ENCODE measurements at places on chromosomes 1 and 21.

DNA sequence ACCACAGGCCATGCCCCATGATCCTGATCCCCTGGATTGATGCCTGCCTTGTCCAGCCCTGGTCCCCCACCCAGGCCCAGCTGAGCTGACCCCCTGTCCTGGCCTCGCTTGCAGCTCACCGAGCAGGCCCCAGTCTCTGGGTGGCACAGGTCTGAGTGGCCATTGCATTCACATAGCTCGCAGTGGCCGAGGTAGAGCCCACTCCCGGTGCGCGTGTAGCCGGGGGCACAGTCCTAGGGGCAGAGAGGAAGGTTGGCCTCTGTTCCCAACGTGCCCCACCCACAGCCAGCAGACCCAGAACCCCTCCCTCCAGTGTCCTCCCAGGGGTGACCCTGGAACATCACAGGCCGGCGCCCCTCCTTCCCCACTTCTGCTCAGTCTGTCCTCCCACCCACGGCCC, 51.9 kb downstream of the LDLRAD2 start:
- no peak for DNase-seq

- DNase-seq, result no peak
Observed at GRCh38 chr1:73842436-73842835, 355.5 kb downstream of the LRRIQ3 start.

DNA sequence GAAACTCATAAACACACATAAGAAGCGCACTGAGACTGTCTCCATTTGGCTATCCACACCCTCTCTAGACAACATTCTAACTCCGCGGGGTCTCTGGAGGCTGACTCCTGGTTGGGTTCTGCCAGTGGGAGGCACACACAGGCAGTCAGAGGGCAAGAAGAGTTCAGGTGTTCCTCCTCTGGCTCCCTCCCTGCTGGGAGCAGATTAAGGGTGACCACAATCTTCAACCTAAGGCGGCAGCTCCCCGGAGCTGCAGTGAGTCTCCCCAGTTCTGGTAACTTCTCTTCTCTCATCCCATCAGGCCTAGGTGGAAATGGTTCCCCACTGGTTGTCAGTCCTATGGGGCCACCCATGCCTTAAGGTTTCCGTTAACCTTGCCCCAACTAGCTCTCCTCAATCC, 7.4 kb upstream of the TENT5C start:
- DNase-seq, result no peak

DNA sequence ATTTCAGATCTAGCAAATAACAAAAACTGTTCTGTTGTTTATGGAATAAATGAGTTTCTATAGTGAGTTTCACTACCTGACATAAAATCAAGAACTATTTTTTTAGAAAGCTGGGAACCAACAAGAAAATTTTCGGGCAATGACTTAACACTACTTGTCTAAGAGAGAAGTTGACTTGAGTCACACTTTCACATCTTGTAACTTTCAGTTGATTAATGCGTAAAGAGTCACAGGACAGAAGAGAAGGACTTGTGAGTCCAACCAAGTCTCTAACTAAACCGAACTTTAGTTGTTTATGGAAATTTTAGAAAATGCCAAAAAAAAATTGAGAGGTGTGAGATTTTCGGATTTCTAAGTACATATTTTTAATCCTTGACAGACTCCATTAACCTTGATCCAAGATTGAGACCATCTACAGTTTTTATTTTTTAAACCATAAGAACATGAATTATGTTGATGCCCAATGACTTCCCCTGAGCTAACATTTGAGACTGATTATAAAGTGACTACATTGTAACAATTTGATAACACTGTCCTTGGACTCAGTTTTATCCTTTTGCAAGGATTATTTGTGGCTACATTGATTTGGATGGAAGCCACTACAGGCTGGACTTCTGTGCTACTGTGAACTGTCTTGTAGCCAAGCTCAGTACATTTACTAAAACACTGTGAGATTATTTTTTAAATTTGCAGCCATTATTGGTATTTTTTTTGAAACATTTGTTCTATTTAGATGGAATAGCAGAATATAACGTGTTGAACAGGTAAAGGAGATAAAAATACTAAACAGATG, 284.0 kb downstream of the PTPRC start:
- no peak for DNase-seq

DNA sequence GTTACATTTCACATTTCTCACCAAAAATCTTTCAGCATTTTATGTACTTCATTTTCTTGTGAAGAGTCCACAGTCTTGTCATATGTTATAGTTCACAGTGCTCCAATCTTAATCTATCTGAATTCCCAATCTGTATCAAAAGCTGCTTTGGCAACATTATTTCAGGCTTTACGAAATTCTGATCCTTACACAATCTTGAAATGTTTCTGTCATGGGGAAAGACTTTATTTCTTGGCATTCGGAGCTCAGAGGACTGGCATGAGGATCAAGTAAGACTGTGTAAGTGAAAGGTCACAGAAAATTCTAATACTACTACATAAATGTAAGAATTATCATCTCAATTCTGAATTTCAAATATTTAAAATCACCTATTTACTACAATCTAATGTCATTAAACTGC, 2.0 kb downstream of the USP33 start:
- no peak for DNase-seq

- no peak for DNase-seq
Observed at GRCh38 chr1:152981146-152981871, 2.6 kb upstream of the SPRR1A start.

DNA sequence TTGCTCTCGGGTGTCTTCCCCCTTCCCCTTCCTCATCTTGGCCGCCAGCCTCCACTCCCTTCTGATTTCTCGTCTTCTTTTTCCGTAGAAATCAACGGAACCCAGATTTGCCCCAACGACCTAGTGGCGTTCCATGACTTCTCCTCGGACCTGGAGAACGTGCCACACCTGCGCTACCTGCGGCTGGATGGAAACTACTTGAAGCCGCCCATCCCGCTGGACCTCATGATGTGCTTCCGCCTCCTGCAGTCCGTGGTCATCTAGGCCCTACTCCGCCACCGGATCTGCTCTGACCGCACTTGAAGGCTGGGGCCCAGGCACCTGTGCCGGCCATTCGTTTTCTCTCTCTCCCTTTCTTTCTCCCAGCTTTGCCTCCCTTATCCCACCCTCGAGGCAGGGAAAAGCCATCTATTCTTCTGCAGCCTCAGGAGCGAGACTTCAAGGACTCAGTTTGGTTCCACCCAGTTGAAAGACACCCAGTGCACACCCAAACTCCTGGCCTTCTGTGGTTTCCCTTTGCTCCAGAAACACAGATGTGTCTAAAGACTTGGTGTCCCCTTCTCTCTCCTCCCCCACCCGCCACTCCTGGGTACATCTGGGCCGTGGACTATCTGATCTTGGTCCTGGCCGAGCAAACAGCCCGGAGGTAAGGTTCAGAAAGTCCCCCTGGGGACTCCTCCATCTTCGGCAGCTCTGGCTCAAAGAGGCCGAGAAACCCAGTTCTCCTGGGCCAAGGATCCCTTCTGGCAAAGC, 7.2 kb upstream of the OPTC start:
- no peak for DNase-seq

DNA sequence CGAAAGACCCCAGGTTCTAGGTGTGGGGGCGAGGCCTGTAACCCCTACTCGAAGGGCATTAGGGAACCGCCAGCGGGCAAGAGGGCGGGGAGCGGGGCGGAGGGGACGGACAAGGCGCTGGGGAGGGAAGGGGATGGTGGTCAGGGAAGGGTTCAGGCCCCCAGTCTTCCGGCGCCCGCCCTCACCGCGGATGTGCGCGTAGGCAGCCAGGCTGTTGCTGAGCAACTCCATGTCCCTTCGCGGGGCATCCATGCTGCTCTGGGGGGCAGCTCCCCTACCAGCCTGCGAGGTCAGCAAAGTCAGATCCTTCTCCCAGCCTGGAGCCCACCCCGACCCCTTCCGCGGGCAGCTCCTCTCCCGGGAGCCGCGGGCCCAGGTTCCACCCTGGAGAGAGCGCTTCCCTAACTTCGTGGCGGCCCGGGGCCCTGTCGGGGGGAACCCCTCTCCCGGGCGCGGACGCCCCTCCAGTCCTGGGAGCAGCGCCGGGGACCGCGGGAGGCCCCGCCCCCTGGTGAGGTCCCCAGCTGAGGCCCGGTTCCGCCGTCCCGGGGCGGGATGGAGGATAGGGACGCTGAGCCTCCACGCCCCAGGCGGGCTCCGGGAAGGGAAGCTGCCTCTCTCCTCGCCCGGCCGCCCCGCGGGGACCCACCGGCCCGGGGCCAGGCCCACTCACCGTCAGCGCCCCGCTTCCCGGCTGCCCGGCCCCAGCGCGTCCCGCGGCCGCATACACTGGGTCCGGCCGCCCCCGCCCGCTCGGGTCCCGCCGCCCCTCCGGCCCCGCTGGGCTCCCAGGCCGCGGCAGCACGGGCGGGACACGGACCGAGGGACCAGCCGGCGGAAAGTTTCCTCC, 434 bp downstream of the EVA1B start:
- DNase-seq, result no peak

- DNase-seq, result no peak
Observed at GRCh38 chr1:175679981-175680652, 63.3 kb downstream of the TNR start.

GRCh38 chr1:111778541-111779051, 22.9 kb downstream of the DDX20 start:
- DNase-seq, result no peak

DNA sequence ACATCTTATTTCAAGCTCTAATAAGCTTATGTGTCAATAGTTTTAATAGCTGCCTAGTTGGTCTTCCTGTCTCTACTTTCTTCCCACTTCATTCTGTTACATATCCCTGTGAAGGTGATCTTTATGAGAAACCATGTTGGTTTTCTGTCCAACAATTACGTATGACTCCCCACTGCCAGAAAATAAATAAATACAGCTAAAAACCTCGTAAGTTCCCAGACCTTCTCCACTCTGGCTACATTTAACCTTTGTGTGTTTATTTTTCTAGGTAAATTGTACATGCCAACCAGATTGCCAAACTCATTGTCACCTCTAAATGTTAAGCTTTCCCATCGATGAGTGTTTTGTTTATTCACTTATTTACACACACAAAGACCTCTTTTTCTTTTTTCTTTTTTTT, 147.2 kb downstream of the CRB1 start:
- DNase-seq, result no peak

DNA sequence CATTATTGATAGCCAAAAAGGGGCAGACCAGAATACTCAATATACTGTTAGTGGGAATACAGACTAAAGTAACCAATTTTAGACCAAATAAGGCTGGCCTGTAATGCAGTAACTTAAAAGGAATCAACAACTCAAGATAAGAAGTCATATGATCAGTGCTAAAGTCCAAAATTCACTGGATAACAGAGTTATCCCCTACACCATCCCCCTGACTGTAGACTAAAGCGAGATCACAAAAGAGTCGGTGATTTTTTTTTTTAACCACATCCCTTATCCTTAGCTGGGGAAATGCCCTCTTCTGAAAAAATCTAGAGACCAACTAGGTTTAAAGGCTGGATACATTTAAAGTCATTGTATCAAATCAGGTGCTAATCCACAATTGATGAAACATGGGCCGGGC, 7.7 kb downstream of the UBR4 start:
- no peak for DNase-seq

GRCh38 chr1:241590719-241591118, 49.5 kb downstream of the CHML start:
- no peak for DNase-seq

GRCh38 chr1:2980073-2980791, 41.0 kb upstream of the ACTRT2 start:
- no peak for DNase-seq

GRCh38 chr1:154971341-154971998, 923 bp upstream of the SHC1 start:
- no peak for DNase-seq

DNA sequence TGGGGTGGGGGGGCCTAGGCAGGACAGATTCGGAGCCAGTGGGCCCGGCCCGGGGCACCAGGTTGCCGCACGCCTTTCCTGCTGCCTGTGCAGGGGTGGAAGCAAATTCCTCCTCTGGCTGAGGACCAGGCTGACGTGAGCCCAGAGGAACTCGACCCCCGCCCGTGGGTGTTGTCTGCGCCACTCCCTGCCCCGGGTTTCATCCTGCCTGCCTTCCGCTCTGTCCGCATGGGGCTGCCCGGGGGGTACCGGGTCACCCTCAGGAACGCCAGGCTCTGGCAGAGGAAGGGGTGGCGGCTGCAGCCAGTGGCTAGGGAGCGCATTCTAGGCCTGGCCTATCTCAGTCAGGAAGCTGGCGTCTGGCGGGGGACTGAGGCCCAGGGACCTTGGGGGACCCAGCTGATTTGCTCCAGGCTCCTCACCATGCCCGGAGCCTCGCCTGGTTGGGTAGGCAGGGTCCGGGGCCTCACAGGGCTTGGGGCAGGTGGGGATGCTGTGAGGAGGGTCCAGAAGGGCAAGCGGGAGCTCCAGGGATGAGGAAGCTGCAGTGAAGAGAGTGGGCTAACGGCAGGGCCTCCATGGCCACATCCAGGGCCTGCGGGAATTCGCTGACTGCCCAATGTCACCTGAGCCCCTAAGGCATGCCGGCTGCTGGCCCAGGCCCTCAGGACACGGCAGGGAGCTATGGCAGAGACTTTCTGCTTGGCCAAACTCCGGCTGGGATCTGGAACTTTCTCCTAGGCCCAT, 2.4 kb upstream of the IBA57 start:
- no peak for DNase-seq

DNA sequence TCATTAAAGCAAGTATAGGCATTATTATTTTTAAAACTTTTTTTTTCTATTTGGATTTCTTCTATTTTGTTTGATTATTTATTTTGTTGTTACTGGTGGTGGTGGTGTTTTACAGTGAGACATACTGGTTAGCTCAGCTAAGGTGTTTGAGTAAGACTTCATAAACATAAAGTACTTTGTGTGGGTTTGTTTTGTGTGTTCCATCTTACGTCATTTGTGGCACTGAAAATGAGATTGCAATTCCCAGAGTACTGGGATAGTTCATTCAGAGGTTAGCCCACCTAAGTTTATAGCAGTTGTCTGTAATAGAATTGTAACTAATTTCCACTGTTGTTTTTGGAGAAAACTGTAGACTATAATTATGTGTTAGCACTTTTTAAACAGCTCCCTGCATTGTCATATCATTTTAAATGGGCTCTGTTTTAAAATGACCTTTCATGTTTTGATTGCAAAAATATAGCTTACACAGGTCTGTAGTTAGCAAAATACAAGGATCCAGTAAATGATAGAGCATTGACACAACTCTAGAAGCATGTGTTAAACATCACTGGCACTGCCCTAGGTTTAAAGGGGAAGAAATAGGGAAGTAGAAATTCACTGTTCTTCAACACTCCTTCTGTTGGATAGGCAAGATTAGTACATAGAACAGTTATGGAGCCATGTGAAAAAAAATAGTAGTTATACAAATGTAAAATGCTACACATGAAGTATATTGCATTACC, 171.7 kb downstream of the NFIA start:
- DNase-seq, result no peak

- DNase-seq, result no peak
Observed at GRCh38 chr1:45922374-45922773, 119.0 kb downstream of the MAST2 start.

All from LNCaP clone FGC (cell line).